ENCODE measurements at places on chromosomes 1 and 21.

DNA sequence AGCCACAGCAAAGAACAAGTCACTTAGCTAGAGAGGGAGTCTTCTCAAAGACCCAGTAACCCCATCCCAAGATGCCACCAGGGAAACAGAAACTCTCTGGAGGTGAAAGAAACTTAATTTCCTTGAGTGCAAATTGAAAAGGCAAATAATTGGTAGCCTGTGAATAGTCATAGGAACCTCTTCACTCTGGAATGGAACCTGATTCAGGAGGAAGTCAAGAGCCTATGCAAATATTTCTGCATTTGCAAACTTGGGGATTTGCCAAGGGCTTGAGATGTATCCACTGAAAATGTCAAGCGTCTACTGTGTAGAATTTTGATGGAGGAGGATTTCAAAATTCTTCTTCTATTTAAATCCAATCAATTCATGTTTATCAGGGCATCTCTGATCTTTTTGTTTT is 5.7 kb downstream of the HIVEP3 start:
- no peak for DNase-seq

- no peak for DNase-seq
These were observed 202.1 kb upstream of the SGIP1 start for GRCh38 chr1:66331658-66332547.

GRCh38 chr1:42282867-42283583 is 52.0 kb downstream of the FOXJ3 start:
- DNase-seq, result no peak

DNA sequence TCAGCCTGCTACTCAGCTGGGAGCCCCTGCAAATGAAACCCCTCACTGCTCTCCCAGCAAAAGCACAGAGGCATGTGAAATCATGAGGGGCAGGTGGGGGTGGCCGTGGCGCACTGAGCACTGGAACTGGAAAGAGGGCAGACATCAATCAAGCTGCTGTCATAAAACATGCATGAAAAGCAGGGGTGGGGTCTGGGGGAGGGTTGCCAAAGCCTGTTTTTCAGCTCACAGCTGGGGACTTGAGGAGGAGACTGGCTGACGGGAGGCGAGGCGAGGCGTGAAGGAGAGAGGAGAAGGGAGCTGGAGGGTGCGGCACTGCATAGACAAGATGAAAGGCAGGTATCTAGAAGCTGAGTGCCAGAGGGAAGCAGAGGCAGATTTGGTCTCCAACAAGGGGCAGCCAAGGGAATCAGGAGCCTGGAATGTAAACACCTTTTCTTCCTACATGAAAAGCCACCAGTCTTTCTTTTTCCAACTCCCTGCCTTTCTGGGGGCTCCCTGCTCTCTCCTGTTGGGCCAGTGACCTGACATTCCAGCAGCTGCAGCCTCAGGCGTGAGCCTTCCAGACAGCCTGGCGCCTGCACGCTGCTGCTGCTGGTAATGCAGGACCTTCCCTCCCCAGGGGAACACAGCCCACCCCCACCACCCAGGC is 87.0 kb downstream of the NMNAT2 start:
- DNase-seq, result no peak

GRCh38 chr1:85240174-85240601 is 19.3 kb downstream of the C1orf52 start:
- DNase-seq, result no peak

DNA sequence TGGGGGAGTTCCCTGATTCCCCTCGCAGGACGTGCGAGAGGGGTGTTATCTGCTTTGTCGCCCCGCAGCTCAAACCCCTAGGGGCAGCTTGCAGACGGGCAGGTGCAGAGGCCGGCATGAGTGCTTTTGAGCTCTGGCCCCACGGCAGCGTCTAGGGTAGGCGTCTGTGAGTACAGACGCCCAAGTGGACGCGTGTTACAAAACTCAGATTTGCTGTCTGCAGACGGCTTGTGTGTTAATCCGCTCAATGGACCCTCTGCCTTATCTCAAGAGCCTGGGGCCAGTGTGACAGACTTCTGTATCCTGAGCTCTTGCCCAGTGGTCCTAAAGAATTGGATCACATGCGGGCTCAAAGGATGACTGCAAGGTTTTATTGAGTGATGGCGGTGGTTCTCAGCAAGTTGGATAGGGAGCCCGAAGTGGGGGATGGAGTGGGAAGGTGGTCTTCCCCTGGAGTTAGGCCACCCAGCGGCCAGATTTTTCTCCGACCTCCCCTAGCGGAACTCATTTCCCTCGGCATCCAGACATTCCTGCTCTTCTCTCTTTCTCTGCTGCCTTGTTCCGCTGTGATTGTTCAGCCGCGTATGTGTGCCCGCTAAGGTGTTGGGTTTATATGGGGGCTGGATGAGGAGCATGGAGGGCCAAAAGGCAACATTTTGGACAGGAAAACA is 9.4 kb downstream of the CFHR4 start:
- DNase-seq, result no peak

Measured in esophagus squamous epithelium (tissue), 5 donors.